Right hindlimb (tissue), 1 donor: ENCODE measurements at places on chromosomes 4 and X.

DNA sequence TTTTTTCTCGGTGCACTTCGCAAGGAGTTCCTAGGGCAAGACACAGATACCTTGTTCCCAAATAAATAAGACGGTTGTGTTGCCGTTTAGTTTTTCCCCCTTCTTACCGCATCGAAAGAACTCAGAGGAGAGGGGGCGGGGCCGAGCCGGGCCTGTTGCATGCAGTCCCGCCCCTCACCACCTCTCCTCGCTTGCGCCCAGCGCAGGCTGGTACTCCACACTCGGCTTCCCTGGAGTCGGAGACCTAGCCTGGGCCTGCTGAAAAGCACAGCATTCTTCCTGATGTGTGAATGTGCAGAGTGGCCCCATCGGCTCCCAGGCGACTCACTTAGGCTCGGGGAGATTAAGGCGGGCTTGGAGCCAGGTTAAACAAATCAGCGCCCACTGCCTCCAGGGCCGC is 26.1 kb upstream of the VMA21 start:
- no peak for DNase-seq

DNA sequence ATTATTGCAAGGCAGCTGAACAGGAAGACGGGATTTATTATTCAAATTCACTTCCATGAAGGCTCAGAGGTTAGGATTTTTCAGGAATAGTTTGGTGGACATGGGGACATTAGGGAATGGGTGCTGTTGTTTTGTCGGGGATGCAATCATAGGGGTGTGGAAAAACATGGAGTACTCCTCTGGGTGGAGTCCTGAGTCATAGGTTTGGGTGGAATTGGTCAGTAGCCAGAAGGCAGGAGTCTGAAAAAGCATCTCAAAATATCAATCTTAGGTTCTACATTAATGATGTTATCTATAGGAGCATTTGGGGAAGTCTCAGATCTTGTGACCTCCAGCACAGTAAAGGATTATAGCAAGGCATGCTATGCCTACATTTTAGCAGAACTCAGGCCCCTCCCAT is 14.5 kb upstream of the ETNPPL start:
- DNase-seq = no peak

- DNase-seq = no peak
Observed at GRCh38 chrX:151386838-151387459, 10.1 kb upstream of the VMA21 start.

GRCh38 chr4:139734201-139734874 is 68.7 kb downstream of the MGST2 start:
- no peak for DNase-seq

GRCh38 chr4:7261087-7261486 is 68.7 kb downstream of the SORCS2 start:
- DNase-seq = no peak

DNA sequence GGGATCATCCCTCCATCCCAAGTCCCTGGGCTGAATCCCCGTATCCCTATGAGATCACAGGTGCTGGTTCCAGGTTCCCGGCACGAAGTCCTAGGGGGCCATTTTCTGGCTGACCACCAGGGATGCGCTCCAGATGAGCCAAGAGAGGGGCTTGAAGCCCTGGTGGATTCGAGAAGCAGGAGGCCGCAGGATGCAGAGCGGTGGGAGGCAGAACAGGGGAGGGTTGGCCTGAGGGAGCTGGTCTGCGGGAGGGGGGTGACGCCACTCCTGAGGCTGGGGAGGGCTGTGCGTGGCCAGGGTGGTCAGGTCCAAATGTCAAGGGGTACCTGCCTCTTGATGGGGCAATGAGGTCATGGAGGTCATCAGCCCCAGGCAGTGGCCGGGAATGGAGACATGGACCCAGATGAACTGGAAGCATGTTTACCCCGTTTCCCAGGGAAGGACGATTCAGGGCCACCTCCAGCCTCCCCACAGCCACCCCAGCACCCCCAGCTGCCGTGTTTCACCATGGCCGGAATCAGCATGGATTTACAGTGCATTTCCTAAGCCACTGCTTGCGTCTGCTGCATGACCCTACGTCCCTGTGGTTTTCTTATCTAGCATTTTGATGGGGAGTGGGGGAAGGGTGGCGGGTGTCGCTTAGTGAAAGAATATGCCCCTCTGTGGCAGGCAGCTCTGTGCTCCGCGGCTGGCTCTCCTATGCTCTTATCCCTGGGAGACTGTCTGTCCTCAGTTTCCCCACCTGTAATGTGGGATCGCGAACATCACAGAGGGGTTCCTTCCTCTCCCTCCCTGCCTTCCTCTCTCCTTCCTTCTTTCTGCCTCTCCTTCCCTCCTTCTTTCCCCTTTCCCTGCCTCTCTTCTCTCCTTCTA is 17.0 kb upstream of the HTRA3 start:
- DNase-seq = no peak

- DNase-seq = peak; percentile 85
Observed at GRCh38 chr4:186723292-186724057, at the start of gene FAT1. Gene FAT1, minus strand, starts transcription at chr4:186723856. Its CDS starts 14,029 bp downstream, at chr4:186709827.

GRCh38 chr4:184364100-184364921 is 110.0 kb downstream of the IRF2 start:
- no peak for DNase-seq

DNA sequence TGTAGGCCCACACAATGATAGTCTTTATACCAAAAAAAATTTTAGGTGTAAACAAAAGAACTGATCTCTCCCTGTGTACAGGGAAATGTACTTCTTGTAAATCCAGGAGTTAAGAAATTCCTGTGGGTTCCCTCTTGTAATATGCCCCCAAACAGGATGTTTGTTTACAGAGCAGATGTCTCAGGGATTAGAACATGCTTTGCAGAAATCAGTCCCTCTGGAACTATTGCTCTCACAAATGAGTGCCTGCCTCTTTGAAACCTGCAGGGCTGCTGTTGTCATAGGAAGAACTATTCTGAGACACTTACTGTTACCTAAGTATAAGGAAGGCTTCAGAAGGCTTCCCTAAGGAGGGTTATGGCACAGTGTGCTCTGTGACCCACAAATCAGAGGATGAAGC is 35.6 kb downstream of the PAK3 start:
- DNase-seq = no peak

DNA sequence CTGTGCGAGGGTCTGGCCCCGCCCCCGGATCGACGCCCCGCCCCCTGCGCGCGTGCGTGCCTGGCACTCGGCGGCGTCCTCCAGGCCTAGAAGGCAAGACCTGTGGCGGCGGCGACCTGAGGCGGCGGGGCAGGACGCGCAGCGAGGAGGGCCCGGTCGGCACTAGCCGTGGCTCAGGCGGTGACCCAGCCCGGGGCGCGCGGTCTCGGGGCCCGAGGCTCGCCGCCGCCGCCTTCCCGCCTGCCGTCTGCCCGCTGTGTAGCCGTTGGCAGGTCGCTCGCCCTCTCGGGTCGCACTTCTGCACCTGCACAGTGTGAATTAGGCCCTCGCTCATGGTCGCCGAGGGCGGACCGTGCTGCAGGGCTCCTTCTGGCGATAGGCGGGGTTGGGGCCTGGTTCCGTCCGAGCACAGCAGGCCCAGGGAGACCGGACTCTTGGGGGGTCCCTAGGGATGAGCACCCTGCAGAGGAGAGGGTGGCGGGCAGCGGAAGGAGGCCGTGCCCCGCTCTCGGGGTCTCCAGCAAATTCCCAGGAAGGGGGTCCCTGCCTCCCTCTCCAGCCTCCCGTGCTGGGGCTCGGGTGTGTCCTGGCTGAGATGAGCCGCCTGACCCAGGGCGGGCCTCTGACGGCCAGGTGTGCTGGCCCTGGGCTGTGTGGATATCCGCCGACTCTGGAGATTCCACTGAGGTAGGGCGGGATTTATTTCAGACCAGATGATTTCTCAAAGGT is 557 bp upstream of the FAM53A start:
- peak; percentile 31 for DNase-seq

GRCh38 chr4:27844376-27844775 is 983.7 kb downstream of the STIM2 start:
- DNase-seq = no peak

- DNase-seq = no peak
Observed at GRCh38 chr4:150348079-150348478, 233.9 kb upstream of the MAB21L2 start.

GRCh38 chrX:7085879-7086278 is 61.6 kb upstream of the STS start:
- DNase-seq = no peak

- peak; percentile 47 for DNase-seq
Observed at GRCh38 chr4:76105652-76106051, 31.1 kb downstream of the ART3 start.

DNA sequence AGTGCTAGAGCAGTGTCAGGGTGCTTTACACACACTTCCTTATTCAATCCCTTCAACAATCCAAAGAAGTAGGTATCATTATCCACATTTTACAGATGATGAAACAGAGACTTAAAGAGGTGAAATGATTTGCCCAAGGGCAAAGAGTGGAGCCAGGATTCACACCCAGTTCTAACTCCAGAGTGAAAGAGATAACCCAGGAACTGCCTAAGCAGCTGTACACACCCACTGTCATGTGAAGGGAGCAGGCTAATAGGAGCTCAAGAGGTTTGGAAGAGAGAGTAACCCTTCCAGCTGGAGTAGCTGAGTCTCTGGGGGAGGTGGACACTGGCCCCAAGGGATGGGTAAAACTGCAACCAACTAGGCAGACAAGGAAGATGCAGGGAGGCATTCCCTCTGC is 92.5 kb downstream of the FBXL5 start:
- DNase-seq = no peak

DNA sequence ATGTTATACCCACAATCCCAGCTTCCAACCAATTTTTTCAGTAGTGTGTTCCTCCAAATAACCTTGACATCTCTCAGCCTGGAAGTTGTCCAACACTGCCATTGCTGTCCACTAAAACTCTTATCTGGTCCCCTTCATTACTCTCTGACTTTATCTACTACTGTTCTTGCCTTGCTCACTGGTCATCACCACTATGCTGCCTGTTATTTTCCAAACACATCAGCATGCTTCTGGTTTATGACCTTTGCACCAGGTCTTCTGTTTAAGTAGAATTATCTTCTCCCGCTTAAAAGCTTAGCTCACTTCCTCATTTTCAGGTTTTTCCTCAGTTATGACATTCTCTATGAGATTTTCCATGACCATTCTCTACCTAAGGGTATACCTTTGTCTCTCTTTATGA is 5.5 kb downstream of the ELMOD2 start:
- DNase-seq = no peak

DNA sequence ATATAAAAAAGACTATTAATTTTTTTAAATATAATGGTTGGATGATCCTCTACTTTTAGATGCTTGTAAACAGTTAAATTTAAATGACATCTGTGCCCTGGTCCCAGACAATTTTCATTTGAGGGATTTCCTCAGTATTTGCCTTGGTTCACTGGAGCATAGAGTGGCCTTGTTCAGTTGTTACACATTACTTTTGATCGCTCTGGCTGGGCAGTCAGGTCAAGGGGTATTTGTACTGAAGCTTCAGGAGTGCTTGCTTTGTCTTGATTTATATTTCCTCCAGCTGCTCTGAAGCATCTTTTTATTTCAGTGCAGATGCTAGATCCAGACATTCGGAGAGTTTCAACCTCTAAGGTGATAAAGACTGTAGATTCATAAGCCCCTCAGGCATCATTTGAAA is 50.0 kb downstream of the COMMD8 start:
- DNase-seq = no peak

DNA sequence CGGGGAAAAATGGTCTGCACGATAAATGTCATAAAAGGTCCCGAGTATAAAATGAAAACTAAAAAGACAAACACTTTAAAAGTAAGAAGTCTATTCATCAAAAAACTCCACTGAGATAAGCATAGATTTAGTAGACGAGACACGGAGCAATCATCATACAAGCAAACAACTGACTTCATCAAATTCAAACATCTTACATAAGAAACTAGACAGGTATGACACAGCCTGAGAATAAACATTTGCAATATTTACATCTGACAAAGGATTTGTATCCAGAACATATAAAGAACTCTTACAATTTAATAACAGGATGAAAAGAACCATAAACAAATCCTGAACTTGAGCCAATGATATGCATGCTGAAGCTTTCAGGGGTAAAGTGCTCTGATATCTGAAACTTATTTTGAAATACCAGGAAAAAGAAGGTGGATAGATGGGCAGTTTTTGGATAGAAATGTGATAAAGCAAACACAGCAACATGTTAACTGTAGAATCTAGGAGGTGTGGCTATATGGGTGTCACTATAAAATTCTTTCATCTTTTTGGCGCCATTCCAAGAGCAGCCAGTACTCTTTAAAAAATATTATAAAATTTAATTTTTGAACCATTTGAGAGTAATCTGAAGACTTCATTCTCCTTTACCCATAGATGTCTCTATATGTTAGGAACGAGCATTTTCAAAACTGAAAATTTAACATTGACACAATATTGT is 12.0 kb downstream of the MPP1 start:
- no peak for DNase-seq

DNA sequence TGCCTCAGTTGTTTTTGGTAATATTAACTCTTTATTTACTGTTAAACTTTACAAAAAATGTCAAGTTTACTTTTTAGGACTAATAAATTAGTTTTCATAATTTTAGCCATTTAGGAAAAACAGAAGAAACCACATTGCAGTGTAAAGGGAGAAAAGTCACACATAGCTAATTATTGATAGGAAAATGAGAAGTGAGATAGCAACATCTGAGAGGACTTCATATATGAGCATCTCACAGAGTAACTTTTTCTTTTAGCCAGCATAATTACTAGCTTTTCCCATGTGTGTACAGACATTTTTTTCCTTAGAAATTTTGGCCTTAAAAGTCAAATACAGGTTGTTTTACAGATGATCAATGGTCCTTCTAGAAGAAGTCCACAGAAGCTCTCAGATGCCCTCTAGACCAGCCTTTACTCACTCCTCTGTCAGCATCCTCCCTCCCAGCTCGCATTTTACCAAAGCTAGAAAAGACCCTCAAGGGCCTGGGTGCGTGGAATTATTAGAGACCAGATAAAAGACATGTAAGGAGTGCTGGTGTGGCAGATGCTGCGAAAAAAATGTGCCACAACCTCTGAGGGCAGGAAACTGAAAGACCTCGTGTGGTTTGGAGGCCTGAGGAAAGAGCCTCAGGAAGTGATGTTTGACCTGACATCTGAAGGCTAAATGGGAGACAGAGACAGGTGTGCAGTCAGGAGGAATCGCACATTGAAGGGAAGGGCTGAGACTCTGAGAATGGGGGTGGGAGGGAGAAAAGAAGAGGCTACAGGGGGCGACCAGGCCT is 156.9 kb downstream of the CBR4 start:
- DNase-seq = no peak

- no peak for DNase-seq
Observed at GRCh38 chr4:98739751-98740150, 81.3 kb upstream of the TSPAN5 start.

DNA sequence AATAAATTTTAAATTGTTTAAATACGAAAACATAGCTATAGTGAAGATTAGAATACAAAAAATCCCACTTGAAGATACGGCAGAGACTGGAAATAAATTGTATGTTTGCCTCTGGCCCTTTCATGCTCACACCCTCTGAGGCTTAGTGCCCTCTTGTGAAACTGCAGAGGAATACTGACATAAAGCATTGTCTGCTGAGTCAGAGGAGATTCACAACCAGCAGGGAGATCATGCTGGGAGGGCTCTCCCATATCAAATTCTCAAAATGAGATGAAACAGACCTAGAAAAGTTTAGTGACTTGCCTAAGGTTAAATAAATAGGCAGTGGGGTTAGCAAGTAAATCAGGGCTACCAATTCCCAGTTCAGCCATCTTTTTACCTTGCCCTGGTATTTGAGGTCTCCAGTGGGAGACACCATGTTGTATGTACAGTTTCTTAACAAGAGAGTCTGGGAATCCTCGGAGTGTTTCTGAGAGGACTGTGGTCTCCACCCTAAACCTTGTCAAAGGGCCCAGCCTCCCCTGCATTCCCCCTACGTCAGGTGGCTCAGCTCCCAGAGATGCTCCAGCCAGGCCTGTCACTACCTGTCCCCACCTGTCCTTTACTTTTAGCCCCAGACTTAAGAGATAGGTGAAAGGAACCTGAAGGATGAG is 581.4 kb upstream of the DIPK2B start:
- DNase-seq = no peak

- DNase-seq = no peak
Observed at GRCh38 chr4:142474398-142475087, 371.6 kb downstream of the INPP4B start.
